ENCODE measurements at places on chromosomes 6 and 20.

DNA sequence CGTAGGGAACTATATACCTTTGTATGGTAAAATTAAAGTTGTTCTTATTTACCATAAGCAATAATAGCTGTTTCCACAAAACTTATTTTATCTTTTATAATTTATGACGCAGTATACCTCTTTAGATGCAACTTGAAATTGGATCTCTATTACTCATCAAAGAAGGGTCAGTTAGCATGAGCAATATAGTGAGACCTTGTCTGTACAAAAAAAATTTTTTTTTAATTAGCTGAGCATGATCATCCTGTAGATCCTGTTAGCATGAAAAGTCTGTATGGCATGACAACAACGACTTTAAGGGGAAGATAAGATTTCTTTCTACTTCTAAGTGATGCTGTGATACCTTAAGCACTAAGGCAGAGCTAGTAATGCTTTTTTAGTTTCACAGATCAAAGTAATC lies 5.9 kb downstream of the ALDH5A1 start:
- no peak for DNase-seq

GRCh38 chr6:33784787-33785186 lies 4.1 kb downstream of the LEMD2 start:
- DNase-seq = no peak

GRCh38 chr6:47532981-47533585 lies 55.5 kb downstream of the CD2AP start:
- DNase-seq = no peak

DNA sequence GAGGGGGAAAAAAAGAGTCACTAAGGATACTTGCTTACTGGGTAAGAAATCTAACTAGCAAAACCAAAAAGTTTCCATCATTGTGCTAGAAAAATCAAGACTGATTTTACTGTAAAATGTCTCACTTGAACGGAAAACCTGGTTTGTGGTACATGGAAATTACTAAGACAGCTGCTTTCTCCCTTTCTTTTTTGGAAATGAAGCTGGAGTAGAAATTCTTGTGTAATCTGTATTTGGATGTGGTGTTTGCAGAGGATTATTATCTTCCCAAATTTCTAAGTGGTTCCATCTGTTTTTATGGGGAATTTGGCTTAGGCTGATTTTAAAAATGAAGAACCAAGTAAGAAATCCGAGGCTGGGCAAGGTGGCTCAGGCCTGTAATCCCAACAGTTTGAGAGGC lies 20.4 kb downstream of the EPB41L2 start:
- no peak for DNase-seq

GRCh38 chr6:129494099-129494498 lies 215.9 kb downstream of the ARHGAP18 start:
- no peak for DNase-seq
